ENCODE measurements at places on chromosomes 5 and 9. TPM values are rescaled to one million over a fixed set of nuclear protein-coding genes. Genes with fewer than 3 reads are reported as not detected.

GRCh38 chr9:135521608-135522095 lies 412 bp downstream of the LCN1 start:
- peak; percentile 10 for DNase-seq

DNA sequence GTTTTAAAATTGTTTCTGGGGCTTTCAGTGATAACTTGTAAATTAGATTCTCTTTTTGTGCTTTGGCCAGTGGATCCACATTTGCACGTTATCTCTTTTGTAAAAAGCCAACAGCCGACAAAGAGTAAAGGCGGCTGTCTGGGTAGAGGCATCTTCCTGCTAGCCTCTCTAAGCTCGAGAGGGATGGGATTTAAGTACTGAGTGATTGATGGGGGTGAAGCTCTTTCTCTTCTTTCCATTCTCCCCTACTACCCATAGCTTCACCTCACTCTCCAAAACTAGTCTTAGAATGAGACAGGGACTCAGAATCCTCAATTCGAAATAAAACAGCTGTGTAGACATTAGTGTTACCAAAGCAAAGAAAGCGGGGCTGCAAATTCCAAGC lies 3.4 kb downstream of the PBX3 start:
- no peak for DNase-seq

Gene GADD45G
- 139 TPM for total RNA-seq

GRCh38 chr5:135641734-135642487 lies 63.1 kb upstream of the CXCL14 start:
- no peak for DNase-seq

Gene NMUR2
- total RNA-seq = not detected

Gene PPP1R26
- 20.6 TPM for total RNA-seq

DNA sequence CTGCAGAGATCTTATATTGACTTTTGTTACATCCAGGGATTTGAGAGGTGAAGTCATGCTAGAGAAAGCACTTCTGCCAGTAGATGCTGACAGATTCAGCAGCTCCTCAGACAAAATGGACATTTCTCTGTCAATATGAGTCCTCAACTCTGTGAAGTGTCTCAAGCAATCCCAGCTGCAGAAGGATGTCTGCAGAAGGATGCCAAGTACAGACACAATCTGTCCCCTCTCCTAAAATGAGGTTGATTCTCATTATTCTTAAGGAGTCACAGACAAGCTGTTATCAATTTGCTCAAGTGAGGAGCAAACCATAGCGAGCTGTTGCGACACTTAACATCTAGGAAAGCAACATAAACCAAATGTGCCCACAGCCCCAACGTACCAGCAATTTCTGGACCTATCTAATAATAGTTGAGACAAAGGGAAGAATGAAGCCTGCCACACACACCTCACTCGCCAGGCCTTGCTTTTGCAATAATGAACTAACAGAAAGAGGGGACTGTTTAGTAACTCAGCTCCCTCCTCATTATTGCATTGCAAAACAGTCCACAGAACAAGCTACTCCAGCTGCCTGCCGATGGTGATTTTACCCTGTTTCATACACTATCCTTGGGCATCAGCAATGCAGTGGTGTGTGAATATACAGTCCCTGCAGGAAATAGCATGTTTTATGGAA lies 364.2 kb upstream of the PDE4D start:
- DNase-seq = no peak

DNA sequence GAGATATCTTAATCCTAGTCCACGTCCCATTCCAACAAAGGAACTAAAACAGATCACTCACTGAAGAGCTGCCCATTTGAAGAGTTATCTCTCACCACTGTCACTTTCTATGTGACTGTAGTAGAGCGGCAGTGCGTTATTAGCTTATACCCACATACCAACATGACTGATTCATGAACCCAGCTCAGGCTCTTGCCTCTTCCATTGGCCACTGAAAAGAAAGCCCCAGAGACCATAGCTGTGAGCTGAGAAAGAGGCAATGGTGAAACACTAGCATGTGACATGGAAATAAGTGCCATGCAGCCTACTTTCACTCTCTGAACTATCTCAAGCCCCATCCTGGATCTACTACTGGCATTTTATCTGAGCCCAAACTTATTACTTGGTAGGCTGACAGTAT lies 151.7 kb upstream of the MOCS2 start:
- no peak for DNase-seq

DNA sequence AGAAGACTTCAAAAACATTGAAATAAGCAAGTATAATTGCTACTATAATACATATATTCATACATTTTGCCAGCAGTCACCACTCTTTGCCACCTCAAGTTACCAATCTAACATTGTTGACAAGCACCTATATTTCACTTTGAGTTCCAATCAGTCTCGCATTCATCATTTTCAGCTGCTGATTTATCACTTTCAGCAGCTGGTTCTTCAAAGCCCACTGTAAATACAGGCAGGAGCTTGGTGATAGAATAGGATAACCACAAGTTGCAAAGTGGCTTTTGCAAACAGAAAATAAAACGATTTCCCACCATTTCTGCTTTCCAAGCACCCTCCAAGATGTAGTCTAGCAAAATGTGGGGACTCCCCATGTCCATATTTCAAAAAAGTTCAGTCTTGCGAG lies 114.2 kb upstream of the ITGA1 start:
- no peak for DNase-seq

Gene ABCA2
- total RNA-seq = 54.4 TPM

Gene FOXD4L5
- total RNA-seq = 0.15 TPM

- peak; percentile 94 for DNase-seq
Measured at GRCh38 chr9:133135146-133135745, 14.2 kb upstream of the RALGDS start.

GRCh38 chr9:127388037-127388855 lies 8.7 kb upstream of the SLC2A8 start:
- DNase-seq = peak; percentile 81

Gene SPATA31D1
- total RNA-seq = not detected
